ENCODE measurements at places on chromosomes 4 and X.

GRCh38 chr4:8882239-8882638 is 10.6 kb upstream of the HMX1 start:
- DNase-seq: no peak

- DNase-seq: no peak
Measured at GRCh38 chrX:134631426-134632346, 26.6 kb downstream of the PLAC1 start.

GRCh38 chrX:83510510-83511062 is 2.5 kb downstream of the POU3F4 start:
- DNase-seq: no peak

DNA sequence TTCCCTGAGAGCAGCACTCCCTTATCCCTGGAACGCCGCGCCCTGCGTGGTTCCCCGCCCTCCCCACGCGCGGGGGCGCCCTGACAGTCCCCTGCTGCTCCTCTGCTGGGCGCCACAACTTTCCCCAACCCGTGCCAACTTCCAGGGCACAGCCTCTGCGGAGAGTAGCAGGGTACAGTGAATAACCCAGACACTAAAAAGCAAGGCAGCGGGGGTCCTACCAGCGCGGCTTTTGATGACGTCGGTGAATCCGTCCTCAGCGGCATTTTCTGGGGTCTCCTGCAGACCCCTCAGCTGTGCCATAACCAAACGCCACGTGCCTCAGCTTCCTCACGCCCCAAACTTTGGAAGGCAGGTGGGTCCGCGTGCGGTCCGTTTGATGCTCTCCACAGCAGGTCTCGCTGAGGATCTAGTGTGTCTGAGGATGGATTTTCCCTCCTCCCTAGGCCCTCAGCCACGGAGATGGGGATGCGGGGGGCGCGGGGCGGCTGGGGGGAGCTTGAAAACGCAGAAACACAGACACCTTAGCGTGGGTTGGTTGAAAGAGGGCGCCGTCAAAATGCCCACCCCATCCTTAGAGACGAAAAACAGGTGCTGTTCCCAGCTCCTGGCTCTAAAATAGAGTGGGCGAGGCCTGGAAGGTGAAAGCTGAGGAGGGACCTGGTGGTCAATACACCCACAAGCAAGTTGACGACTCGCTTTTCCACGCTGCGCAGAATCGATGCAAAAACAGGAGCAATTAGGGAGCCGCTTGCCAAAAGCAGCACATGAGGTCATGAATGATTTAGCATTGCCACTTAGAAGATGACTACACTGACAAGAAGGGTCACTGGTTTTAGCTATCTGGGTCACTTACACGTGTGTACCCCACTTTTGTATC is 405.6 kb downstream of the FAM47A start:
- DNase-seq: no peak

- no peak for DNase-seq
Measured at GRCh38 chr4:83113429-83113786, 1.1 kb downstream of the PLAC8 start.

DNA sequence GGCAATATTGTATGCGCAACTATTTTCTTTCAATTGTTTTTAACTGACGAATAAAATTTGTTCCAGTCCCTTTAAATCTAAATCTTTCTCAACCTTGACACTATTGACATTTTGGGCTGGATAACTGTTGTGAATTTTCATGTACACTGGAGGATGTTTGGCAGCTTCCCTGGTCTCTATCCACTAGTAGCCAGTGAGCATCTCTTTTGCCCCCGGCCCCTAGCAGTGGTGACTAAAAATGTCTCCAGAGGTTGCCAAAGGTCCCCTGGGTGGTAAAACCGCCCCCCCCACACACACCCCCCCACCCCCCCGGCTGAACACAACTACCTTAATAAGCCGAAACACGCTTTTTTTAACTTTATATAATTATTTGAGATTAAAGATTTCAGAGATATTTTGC is 514 bp downstream of the FANCB start:
- DNase-seq: no peak

- DNase-seq: no peak
Measured at GRCh38 chrX:44935640-44936039, 62.7 kb downstream of the KDM6A start.

DNA sequence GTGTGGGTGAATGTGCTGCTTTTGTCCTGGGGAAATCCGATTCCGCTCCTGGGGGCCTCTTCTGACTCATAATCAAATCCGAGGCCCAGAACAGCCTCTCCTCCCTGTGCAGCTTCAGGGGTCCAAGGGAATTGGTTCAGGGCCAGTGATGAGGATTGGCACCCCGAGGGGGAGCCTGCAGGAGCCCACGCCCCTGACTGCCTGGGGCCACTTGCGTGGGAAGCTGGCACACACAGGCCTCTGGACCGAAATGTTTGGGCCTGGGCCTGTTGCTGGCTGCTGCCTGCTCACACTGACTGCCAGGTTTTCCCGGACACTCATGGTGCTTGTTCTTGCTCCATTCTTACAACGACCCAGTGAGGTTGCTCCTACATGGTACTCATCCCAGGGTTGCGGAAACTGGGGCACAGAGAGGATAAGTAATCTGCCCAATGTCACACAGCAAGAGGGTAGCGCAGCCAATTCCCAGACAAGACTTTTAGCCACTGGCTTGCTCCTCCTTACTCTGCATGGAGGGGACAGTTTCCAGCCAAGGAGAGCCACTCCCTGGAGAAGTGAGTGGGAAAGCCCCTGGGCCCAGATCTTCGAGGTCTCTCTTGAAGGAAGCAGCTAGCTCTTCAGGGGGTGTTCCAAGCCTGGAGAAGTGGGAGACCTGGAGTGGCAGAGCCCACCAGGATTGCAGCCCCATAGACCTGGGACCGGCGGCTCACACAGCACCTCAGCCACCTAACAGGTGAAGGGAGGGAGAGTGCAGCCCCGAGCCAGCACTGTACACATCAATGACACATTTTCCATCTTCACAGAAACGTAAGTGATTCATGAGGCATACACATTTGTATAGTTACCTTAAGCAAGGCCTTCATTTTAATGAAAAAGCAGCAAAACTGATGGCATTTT is 20.3 kb downstream of the CFAP99 start:
- DNase-seq: no peak
